ENCODE measurements at places on chromosomes 2 and 18.

DNA sequence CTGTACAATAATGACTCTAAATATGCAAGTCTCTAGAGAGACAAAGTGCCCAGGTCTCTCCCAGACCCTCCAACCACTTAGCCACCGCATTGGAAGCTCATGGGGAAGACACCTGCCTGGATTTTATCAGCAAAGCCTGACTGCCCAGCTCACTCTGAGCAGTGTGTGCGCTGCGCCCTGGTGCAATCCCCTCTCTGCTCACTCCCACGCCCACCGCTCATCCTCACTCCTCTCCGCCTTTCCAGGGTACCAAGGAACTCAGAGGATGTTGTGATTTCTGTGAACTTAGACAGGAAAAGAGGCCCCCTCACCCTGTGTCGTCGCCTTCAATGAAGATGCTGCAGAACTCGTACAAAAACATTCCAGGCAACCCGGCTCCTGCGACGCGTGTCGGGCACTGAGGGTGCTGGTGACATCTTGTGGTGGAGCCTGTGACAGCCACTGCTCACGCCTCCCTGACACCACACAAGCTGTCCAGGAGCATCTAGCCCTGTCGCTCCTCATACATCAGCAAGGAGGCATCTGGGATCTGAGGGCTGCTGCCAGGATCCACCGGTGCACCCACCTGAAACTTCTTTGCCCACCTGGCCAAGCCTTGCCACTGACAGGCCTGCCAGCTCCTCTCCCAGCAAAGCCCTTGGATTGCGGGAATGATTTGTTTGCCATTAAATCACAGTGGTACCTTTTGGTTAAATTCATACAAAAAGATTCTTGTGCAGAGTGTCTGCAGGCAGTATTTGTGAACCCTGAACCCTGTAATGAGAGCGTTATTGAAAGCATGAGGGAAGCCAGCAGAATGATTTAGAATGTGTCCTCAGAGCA, 220.4 kb downstream of the ZNF516 start:
- no peak for DNase-seq

DNA sequence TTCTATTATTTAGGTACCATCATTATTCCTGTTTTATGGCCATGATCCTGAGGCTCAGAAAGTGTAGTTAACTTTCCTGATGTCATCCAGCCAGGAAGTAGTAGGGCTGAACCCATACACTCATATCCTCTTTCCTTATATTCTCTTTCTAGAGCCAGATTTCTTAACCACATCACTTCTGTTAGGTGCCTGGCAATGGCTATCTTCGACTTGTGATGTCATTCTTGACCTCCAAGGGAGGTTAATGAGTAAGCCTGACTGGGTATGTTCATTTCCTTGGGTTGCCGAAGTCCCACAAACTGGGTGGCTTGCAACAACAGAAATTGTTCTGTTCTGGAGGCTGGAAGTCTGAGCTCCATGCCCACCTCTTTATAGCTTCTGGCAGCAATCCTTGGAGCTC, 43.4 kb downstream of the ITGB6 start:
- DNase-seq: no peak

GRCh38 chr2:9737053-9737875, 106.0 kb upstream of the TAF1B start:
- no peak for DNase-seq

- DNase-seq: no peak
These were observed at the start of gene FNDC4 for GRCh38 chr2:27494944-27495554. Gene FNDC4 (minus strand): TSS chr2:27495200. CDS start chr2:27494679, 521 bp downstream.

DNA sequence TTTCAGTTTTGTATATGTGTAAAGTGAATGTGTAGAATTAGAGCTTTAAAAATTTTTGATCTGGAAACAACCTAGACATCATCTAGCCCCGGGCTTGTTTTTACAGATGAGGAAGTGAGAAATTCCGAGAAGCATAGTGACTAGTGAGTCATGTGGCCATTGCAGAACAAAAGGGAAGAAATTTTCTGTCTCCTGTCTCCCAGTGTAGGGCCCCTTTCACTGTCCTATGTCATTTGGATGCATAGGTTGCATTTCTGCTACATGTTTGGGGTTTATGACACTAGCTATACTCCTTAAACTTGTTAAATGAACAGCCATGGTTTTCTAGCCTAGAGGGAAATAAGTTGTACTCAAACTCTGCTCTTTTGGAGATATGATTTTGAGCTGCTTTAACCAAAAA, 84.6 kb downstream of the PLCL1 start:
- DNase-seq: no peak

GRCh38 chr18:58721566-58722239, 50.4 kb downstream of the MALT1 start:
- DNase-seq: no peak

DNA sequence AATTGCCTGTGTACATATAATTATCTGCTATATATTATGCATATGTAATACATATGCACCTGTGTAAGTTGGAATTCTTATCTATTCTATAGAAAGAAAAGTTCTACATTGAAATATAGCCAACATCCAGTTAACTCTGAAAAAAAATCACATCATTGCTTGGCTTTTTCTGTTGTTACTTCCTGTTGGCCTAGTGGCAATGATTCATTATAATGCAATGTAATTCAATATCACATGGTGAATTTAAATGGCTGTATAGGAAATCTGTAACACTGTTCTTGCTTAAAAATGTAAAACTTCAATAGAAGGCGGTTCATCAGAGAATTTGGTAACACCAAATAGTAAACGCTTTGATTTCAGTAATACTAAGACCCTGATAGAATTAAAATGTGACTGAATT, 44.5 kb upstream of the MAP4K3 start:
- no peak for DNase-seq

- DNase-seq: no peak
These were observed 914 bp downstream of the STEAP3 start for GRCh38 chr2:119224391-119225104.

DNA sequence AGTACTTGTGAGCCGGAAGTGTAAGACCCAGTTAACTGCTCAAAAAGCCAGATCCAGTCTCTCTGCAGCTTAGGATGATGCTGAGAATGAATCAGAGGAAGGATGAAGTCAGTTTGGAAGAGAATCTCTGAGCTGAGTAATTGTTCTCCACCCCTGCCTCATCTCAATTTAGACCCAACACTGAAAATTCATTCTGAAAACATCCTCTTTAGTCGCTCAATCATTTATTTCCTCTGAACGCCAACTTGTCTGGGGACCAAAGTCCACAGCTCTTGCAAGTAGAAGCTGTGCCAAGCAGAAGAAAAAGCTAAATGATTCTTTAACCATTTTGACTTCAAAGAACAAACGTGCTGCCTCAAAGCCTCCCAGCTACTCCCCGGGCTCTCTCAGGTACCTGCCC, 177.1 kb upstream of the KLHL29 start:
- no peak for DNase-seq

DNA sequence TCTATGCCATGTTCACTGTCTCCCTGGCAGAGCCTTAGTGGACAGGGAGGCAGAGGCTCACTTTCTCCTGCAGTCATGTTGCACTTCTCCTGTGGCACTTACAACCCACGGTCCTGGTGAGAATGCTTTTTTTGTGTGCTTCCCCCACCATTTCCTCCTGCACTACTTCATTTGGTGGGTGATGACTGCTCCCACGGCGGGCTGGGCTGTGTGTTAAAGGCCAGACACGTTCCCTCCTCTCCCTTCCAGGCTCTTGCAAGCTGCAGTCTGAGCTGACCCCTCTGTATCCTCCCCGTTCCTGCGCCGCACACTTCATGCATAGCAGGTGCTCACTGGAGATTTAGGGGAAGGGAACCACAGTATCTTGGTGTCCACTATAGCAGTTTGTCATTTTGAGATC, 170.5 kb downstream of the CELF4 start:
- no peak for DNase-seq

- DNase-seq: no peak
These were observed 19.0 kb downstream of the SNED1 start for GRCh38 chr2:241017228-241017940.

DNA sequence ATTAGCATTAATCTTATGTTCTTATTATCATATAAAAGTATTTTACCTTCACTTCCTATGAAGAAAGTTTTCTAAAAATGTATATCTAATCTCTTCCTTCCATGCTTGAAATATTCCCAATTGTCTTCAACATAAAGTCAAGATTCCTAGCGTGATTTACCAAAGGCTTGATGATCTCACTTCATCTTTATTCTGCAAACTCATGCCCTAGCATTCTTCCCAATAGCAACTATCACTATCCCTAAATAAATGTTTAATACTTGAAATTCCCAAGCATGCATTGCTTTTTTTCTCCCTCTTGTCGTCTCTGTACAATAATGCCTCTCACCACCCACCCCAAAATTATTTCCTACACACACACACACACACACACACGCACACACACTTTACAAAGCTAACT, 125.8 kb downstream of the VWC2L start:
- DNase-seq: no peak

- DNase-seq: no peak
These were observed 9.6 kb upstream of the DPYSL5 start for GRCh38 chr2:26838121-26838906.

GRCh38 chr18:3248062-3248657, 559 bp downstream of the MYL12A start:
- DNase-seq: no peak

DNA sequence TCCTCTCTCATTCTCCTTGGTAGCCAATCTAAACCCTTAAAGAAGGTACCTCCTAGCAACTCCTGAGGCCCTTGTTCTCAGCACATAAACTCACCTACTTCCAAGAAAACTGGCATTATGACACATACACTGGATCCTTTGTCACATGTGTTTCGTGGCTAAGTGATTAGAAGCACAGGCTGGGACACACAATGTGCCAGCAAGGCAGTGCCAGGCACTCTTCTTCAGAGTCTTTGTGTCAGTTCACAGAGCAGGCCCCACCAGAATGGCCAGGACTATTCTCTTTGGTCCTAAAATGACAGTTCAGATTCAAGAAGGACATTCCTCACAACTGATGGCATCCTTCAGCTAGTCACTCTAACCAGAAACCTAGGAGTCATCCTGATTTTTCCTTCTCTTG, 40.3 kb downstream of the SMC6 start:
- DNase-seq: no peak

- no peak for DNase-seq
These were observed 23.4 kb upstream of the GLI2 start for GRCh38 chr2:120712180-120712681.

- DNase-seq: peak; percentile 70
These were observed 200.6 kb upstream of the RASGRP3 start for GRCh38 chr2:33275689-33276444.

GRCh38 chr2:219287580-219288265, 8.6 kb downstream of the DNAJB2 start:
- no peak for DNase-seq

GRCh38 chr2:23486684-23487075, 101.7 kb downstream of the KLHL29 start:
- DNase-seq: no peak

- no peak for DNase-seq
These were observed 200.7 kb upstream of the PIK3C3 start for GRCh38 chr18:41754332-41754731.

DNA sequence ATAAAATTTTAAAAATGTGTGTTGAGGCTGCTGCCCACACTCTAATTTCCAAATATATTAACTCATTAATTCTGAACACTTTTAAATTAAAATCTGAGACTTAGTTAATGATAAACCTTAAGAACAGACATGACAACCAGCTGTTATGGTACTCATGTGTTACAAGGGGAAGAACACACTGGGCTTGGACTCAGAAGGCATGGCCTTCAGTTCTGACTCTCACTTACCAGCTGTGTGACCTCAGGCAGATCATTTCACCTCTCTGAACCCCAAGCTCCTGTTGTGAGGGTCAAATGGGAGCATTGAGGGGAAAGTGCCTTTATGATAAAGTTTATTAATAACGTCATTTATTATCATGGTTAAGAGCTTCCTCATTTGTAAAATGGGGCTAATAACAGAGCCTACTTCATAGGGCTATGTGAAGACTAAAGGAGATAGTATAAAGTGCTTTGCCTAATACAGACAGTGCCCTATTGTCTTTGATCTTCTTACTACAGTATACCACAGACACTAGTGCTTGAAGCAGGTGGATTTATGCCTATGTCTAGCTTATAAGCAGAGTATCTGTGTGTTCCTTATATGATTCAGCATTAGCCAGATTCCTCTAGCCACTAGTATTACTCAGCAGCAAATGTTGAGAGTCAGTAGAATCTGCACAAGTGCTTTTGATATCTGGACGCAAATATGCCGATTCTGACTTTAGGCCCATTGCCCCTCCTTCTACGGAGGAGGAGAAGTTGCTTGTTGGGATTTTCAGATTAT, 99.6 kb downstream of the SGPP2 start:
- DNase-seq: no peak

GRCh38 chr18:64488698-64489097, 339.8 kb upstream of the LINC00305 start:
- no peak for DNase-seq

DNA sequence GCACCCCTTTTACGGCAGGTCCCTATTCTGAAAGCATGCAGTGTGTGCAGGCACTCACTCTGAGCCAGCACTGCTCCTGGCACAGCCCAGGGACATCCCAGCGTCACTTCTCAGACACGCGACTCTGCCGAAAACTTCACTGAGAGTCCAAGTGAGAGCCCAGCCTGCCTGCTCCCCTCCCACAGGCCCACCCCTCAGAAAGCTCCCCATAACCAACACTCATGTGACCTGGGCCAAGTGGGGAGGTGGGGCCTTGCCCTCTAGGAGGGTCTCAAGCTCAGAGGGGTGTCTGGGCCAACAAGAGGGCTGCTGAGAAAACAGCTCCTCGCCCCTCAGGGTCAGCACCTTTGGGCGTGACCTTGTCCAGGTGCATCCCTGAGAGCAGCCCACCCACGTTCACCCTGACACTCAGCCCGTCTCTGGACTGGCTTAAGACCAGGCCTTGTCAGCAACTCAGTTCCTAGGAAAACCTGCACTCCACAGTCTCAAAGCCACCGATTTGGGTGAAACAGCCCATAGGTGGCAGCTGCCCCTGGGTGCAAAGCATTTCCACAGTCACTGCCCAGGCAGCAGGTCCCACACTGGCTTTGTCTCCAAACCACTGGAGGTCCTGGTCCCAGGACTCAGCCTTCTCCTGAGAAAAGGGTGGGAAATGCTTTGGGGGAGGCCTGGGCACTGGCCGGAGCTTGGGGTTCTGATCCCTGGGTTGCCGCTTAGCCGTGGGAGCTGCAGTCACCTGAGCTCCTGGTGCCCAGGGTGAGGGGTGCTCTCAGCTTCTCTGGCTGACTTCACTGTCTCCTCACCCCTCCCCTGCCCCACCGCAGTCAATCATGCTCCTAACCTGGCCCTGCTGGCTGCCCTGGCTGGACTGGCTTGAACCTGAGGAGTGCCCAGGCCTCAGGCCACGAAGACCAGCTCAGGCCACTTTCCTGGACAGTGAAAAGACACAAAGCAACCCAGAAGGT, 209.6 kb downstream of the HDAC4 start:
- DNase-seq: no peak

- no peak for DNase-seq
These were observed 499.3 kb downstream of the IRS1 start for GRCh38 chr2:226300196-226300886.

GRCh38 chr2:60313470-60314172, 239.8 kb downstream of the BCL11A start:
- DNase-seq: no peak

- no peak for DNase-seq
These were observed 1.7 kb downstream of the RNU4ATAC start for GRCh38 chr2:121532347-121532766.

- DNase-seq: no peak
These were observed 38.2 kb downstream of the CRIM1 start for GRCh38 chr2:36393738-36394256.

- no peak for DNase-seq
These were observed 32.4 kb upstream of the IL1R1 start for GRCh38 chr2:102110171-102110570.

- DNase-seq: no peak
These were observed 77.9 kb upstream of the DOCK10 start for GRCh38 chr2:225120186-225120585.

GRCh38 chr2:23618265-23618664, 233.3 kb downstream of the KLHL29 start:
- no peak for DNase-seq

Measured in stimulated activated effector memory CD8-positive, alpha-beta T cell treated with anti-CD3 and anti-CD28 coated beads, Interleukin-12 subunit alpha, Interleukin-12 subunit beta, amount 100 ng/mL, for 72 hours (primary cell).